ENCODE measurements at places on chromosomes 7 and 10. TPM values are rescaled to one million over a fixed set of nuclear protein-coding genes. Genes with fewer than 3 reads are reported as not detected.

DNA sequence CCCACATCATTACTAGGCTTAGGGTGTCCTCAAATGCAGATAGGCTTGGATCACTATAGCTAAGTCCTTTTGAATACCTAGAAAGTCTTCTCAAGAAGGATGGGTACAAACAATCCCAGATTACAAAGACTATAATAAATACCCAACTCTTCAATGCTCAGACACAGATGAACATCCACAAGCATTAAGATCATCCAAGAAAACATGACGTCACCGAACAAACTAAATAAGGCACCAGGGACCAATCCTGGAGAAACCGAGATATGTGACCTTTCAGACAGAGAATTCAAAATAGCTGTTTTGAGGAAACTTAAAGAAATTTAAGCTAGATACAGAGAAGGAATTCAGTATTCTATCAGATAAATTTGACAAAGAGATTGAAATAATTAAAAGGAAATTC, 108.0 kb upstream of the PLPP4 start:
- no peak for DNase-seq

DNA sequence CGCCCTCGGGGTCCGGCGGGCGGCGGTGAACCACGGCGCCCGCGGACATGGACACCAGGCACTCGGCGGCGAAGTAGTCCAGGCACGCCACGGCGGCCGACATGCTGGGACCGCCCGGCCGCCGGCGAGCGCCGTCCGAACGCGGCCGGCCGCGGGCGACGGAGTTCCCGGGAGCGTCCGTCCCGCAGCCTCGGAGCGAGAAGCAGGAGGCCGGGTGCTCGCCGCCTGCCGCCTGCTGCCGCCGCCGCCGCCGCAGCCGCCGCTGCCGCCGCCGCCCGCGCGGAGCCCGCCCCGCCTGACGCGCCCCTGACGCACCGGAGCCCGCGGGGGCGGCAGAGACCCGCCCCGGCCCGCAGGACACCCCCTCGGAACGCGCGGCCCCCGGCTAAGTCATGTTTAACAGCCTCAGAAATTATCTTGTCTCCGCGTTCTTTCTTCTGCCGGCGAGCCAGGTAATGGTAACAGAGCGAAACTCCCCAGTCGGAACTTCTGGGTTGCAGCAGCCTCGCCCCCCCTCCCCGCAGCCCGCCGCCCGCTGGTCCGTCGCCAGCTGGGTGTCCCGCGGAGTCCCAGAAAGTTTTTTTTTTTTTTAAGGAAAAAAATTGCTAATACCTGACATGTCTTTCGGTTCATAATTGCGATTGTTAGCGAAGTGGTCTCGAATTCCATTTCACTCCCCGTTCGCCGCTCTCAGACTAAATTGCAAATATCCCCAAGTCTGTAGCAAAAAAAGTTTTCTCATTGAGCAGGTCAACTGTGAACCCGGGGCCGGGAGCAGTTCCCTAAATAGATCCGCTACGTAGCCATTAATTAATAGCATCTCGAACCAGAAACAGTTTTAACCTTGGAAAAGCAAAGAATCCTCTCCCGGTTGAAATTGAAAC, at the start of gene KLF14:
KLF14 (minus strand) TSS at position 277 of the 884 bp plus-strand sequence; CDS start at position 103, 174 bp downstream.
- peak; percentile 31 for DNase-seq

GRCh38 chr7:45267262-45267661, 109.7 kb downstream of the RAMP3 start:
- DNase-seq = no peak

Gene COL26A1
- not detected for total RNA-seq

- DNase-seq = no peak
Measured at GRCh38 chr10:112185959-112186358, 2.4 kb upstream of the GPAM start.

GRCh38 chr7:78020136-78020873, 221.7 kb downstream of the PHTF2 start:
- DNase-seq = peak; percentile 64

Gene PBLD
- total RNA-seq = 6.2 TPM

Data from heart left ventricle (tissue), 16 donors.